ENCODE measurements at places on chromosomes 16 and 17. TPM values are rescaled to one million over a fixed set of nuclear protein-coding genes. Genes with fewer than 3 reads are reported as not detected.

The BCAR1 gene
- 31.6 TPM for total RNA-seq

The MPP2 gene
- total RNA-seq = 3.0 TPM

The CTRB2 gene
- not detected for total RNA-seq

The NOG gene
- 0.23 TPM for total RNA-seq

The CCL7 gene
- not detected for total RNA-seq

The PIEZO1 gene
- 192 TPM for total RNA-seq

The TBC1D26 gene
- under 0.01 TPM for total RNA-seq

The SLC22A31 gene
- total RNA-seq = 0.47 TPM

The CDH3 gene
- under 0.01 TPM for total RNA-seq

The TRAF7 gene
- total RNA-seq = 37.0 TPM

The FGF11 gene
- total RNA-seq = 2.6 TPM

The NRN1L gene
- total RNA-seq = not detected

The HOXB2 gene
- total RNA-seq = 3.8 TPM

The ADGRG3 gene
- not detected for total RNA-seq

The TBC1D3D gene
- total RNA-seq = 0.12 TPM

The EFCAB13 gene
- 5.0 TPM for total RNA-seq

The PDF gene
- total RNA-seq = 12.4 TPM

The CDH16 gene
- total RNA-seq = not detected

The CYBA gene
- 369 TPM for total RNA-seq

The GAS7 gene
- 0.53 TPM for total RNA-seq

The GNG13 gene
- total RNA-seq = not detected

The TLCD1 gene
- 4.4 TPM for total RNA-seq

The TPSG1 gene
- total RNA-seq = not detected

The JMJD6 gene
- total RNA-seq = 27.8 TPM

The TEX19 gene
- not detected for total RNA-seq

The MYH3 gene
- 0.30 TPM for total RNA-seq

The MAPK7 gene
- total RNA-seq = 11.2 TPM

The BAHCC1 gene
- total RNA-seq = 3.8 TPM

The CALB2 gene
- total RNA-seq = 0.08 TPM

The NLK gene
- total RNA-seq = 15.1 TPM

The TP53TG3E gene
- total RNA-seq = not detected

The BLTP2 gene
- total RNA-seq = 163 TPM

The PKMYT1 gene
- total RNA-seq = 1.3 TPM

The QRICH2 gene
- 6.0 TPM for total RNA-seq

The TNP2 gene
- not detected for total RNA-seq

The CLEC18A gene
- 9.2 TPM for total RNA-seq

The TBC1D3I gene
- total RNA-seq = not detected

The TMEM98 gene
- 224 TPM for total RNA-seq

The NPIPB8 gene
- total RNA-seq = not detected

The OR4D1 gene
- not detected for total RNA-seq

The PLLP gene
- not detected for total RNA-seq

The ACOX1 gene
- total RNA-seq = 58.5 TPM

The GPRC5C gene
- total RNA-seq = 9.7 TPM

The EPX gene
- total RNA-seq = not detected

The NPIPB6 gene
- total RNA-seq = 0.30 TPM

The TSPAN10 gene
- 2.0 TPM for total RNA-seq

The NUP88 gene
- total RNA-seq = 54.3 TPM

The SLC16A5 gene
- 2.8 TPM for total RNA-seq

The C1QTNF8 gene
- total RNA-seq = not detected

The CLDN7 gene
- total RNA-seq = 0.70 TPM

The STX1B gene
- total RNA-seq = 2.7 TPM

The CHRNE gene
- 0.38 TPM for total RNA-seq
